ENCODE measurements at places on chromosomes 12 and 14.
A peak's percentile ranks its signal among the peaks of the same experiment; 100 is the strongest.

DNA sequence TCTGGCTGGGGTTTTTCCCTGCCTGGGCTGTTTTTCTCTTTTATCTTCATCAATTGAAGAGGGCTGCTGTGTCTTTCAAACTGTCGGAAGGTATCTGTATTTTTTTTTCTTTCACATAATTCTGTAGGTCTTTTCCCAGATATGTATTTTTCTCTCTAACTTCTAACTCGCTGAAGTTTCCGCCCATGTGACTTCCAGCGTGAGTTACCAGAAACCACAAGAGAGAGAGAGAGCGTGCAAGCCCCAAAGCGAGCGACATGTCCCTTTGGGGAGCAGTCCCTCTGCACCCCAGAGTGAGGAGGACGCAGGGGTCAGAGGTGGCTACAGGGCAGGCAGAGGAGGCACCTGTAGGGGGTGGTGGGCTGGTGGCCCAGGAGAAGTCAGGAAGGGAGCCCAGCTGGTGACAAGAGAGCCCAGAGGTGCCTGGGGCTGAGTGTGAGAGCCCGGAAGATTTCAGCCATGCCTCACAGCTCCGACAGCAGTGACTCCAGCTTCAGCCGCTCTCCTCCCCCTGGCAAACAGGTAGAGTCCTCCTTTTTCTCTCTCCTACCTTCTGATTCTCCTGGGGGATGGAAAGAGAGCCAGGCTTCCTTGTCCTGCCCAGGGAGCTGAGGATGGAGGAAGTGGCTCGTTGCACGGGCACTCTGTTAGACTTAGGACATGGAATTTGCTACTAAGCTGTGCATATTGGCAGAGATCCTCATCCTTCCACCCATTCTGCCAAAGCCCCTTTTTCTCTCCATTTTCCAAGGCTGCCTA is at the start of gene BATF:
BATF (plus strand) TSS at position 246 of the 759 bp plus-strand sequence; CDS start at position 460, 214 bp downstream.
- DNase-seq = no peak

GRCh38 chr12:109358154-109358869 is 10.6 kb downstream of the MYO1H start:
- no peak for DNase-seq

- peak; percentile 95 for DNase-seq
Measured at GRCh38 chr14:23154964-23155587, 28.4 kb downstream of the SLC7A8 start.

DNA sequence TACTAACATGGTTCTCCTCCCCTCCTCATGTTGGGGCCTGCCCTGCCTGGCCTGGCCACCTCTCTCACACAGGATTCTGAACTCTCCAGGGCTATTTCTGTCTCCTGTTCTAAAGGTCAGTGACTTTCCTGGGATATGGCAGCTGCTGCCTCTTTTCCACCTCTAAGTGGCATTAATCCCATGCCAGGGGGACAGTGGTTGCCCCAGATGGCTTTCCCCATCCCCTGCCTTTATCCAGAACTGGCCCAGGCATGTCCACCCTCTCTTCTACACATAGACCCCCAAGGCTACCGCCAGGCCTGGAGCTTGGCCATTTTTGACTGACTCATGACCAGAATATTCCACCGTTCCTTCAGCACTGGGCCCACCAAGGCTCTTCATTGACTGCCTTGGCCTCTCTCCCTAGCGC is 90.4 kb downstream of the IRF2BPL start:
- DNase-seq = peak; percentile 78

DNA sequence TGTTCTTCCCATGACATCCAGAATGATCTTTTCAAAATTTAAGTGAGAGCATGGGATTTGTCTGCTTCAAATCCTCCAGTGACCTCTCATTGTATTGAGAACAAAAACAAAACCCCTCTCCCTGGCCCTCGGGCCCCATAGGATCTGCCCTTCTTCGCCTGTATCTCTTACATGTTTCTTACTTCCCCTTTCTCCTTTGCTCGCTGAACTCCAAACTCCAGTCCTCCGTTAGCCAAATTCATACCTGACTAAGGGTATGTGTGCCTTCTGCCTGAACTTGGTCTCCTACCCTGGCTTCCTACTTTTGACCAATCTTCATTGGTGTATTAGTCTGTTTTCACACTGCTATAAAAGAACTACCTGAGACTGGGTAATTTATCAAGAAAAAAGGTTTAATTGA is 13.2 kb upstream of the TSPAN11 start:
- no peak for DNase-seq

DNA sequence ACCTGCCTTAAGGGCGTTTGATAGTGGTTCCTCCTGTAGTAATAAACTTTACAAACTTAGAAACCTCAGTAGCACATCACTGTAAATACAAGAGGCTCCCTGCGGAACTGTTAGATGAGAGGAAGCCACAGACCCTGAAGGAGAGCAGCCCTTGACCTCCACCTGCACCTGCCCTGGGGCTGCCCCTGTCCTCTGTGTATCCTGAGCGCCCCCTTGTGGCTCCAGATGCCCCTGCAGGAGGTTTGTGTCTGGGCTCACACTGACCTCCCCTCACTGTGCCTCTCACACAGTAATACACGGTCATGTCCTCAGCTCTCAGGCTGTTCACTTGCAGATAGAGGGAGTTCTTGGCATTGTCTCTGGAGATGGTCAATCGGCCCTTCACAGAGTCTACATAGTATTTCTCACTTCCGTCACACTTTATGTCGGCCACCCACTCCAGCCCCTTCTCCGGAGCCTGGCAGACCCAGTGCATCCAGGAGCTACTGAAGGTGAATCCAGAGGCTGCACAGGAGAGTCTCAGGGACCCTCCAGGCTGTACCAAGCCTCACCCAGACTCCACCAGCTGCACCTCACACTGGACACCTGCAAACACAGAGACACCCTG is 1059.8 kb downstream of the TMEM121 start:
- no peak for DNase-seq

All from fibroblast of upper back skin (primary cell).